Pulmonary artery endothelial cell (primary cell): ENCODE measurements at places on chromosomes 7 and 10. TPM values are rescaled to one million over a fixed set of nuclear protein-coding genes. Genes with fewer than 3 reads are reported as not detected.

DNA sequence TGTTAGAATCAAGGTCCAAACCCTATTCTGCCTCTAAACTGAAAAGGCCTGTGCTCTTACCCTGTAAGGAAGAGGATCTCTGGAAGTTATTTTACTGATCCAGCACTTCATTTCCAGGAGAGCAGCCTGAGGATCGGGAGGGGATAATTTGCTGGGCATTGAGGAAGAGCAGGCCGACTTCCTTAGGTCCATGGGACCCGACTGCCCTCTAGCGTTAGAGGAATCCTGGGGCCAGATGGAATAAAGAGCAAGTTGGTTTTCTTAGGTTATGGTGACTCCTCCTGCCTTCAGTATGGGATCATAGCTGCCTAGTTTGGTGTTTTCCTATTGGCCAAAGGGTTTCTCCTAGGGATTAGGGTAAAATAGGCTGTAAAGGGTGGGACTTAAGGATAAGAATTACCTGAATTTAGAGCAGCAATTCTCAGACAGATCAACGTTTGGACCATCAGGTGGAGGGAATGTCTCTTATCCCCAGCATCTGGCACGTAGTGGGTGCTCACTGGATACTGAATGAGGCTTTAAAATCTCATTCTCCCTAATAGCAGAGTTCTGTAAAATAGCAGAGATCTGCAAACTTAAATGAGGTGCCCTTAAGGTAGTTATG, 40.0 kb upstream of the SORBS1 start:
- peak; percentile 60 for DNase-seq

- DNase-seq: no peak
Measured at GRCh38 chr10:11825796-11826414, 2.7 kb downstream of the PROSER2 start.

- no peak for DNase-seq
Measured at GRCh38 chr7:70063371-70063770, 465.1 kb downstream of the AUTS2 start.

DNA sequence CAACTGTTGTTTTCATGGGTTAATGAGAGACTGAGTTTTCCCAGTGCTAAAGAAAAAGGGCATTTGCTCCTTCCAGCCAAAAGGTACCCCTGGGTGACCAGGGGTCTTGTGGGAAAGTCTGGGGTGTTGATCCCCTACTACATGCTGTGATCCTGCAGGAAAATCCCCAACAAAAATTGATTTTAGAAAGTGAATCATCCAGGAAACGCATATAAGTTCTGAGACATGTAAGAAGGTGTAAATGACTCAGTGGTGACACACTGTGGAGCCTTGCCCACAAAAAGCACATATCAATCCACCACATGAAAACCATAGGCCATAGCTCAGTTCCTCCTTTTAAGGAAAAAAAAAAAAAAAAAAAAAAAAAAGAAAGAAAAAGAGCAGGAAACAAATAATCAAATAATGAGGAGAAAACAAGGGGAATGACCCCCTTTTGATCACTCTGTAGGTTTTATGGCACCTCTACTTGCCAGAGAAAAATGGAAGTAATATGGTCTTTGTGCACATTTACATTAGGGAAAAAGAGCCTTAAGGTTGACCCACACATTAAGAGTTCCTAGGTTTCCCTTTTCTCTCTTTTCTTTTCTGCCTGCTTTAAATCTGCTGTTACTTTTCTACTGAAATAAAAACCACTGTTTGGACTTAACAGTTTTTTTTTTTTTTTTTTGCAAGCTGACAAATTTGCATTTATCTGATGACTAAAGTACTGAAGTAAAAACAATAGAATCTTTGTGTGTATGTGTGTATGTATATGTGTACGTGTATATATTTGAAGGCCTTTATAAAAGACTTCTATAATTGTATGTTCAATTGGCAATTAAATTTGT, 386.0 kb downstream of the KIF20B start:
- no peak for DNase-seq

DNA sequence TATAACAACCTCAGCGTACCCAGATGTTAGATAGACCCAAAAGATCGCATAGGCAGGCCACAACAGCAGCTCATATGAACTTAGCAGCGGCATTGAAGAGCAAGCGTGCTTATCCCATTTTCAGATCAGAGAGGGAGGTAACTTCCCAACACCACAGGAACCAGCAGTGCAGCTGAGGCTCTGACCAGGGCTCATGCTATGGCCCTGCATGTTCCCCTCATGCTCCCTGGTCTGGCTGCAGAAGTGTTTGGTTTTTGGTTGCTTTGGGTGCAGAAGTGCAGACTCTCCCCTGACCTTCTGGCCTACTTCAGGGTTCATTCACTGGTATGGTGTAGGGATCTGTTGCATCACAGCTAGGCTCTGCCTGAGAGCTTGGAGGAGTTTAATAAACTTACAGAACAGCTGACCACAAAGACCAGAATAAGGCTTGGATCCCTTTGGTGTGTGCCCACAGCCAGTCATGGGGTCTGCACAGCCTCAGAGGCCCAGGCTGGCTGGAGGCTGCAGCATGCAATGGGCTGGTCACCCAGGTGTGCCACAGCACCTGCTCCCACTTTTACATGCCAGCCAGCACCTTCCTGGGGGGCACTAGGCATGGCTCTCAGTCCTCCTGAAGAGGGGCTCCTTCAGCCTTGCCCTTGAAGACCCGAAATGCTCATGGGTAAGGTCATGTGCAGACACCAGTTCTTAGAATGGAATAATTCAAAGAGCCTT, 9.1 kb upstream of the CXCL12 start:
- DNase-seq: no peak

DNA sequence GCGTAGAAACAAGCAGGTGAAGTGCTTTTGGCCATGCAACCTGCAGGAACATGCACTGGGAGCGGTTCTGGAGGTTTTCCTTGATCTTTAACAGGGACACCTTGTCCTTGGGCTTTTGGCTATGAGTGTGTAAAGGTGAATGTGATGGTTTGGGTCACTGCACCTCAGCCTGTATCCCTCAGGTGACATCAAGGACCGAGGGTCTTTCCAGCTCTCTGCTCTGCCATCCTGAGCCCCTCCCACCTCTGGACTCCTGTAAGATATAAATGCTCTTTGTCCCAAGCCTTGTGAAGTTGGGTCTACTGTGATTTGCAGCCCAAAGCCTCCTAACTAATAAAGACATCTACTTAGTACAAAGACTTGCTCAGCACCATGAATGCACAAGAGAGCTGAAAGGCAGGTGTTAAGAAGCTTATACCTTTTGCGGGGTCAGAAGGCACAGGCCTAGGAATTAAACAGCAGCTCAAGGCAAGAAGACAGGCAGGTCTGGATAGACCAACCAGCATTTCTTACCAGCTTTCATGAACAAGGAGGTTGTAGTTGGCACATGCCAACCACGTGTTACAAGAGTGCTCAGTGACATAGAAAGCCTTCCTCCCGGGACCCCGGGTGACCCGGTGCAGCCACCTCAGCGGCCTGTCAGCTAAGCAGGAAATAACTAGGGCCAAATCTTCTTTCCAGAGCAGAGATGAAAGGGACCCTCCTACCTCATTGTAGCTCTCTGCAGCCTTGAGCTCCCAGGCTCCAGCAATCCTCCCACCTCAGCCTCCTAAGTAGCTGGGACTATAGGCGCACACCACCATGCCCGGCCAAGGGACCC, 89.9 kb downstream of the CARD11 start:
- DNase-seq: no peak

DNA sequence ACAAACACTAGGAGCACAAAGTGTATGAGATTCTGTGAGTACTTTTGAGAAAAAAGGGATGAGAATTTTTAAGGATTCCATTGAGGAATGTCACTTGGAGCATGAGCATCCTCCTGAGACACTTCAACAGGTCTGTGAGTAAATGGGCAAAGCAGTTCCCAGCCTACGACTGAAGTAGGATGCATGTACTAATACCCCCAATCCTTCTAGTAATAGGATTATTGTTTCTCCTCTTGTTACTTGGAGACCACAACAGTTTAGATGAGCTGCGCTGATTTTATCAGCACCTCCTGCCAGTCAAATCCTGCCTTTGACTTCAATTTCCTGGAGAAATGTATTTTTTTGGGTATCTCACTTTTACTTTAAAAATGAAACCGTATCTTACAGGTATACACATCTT, 820 bp downstream of the BBS9 start:
- DNase-seq: no peak

DNA sequence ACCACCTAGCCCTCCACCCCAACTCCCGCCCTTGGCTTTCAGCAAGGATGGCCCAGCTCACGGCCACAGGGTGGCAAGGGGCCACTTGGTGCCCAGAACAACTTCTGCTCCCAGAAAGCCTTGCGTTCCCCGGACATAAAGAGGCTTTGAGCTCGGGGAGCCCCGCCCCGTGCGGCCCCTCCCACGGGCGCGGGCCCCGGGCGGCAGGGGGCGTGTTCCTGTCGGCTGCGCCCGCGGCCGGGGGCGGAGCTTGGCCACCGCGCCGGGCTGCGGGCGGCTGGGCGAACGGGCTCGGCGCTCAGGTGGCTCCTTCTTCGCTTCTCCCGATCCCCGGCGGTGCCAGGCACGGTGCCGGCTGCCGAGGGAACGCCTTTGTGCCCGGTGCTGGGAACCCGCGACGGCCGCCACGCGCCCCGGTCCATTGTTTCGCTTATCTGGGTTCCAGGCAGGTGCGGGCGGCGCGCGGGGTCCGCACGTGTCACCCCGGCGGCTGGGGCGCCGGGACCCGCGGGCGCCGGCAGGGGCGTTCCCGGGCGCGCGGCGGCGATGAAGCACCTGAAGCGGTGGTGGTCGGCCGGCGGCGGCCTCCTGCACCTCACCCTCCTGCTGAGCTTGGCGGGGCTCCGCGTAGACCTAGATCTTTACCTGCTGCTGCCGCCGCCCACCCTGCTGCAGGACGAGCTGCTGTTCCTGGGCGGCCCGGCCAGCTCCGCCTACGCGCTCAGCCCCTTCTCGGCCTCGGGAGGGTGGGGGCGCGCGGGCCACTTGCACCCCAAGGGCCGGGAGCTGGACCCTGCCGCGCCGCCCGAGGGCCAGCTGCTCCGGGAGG, at the start of gene NFE2L3:
Gene NFE2L3, plus strand, starts transcription at position 246 of the 829 bp plus-strand sequence. Its CDS starts 301 bp downstream, at position 547.
- DNase-seq: no peak

- DNase-seq: no peak
Measured at GRCh38 chr10:3803295-3803926, 18.4 kb upstream of the KLF6 start.

DNA sequence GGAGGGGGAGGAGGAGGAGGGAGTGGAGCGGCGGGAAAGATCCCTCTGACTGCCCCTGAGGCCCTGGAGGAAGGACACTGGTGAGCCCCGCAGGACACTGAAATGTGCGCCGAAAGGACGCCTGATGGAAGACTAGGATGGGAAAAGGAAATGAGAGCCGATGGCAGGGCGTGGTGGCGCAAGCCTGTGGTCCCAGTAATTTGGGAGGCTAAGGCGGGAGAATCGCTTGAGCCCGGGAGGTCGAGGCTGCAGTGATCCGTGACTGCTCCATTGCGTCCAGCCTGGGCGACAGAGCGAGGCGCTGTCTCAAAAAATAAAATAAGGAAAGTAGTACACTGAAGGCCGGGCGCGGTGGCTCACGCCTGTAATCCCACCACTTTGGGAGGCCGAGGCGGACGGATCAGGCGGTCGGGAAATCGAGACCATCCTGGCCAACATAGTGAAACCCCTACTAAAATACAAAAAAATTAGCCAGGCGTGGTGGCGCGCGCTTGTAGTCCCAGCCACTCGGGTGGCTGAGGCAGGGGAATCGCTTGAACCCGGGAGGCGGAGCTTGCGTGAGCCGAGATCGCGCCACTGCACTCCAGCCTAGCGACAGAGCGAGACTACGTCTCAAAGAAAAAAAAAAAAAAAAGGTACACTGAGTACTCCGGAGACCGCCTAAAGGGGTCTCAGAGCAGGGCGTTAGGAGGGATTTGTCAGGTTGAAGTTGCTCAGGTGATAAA, 561 bp upstream of the HNRNPF start:
- DNase-seq: no peak

- DNase-seq: no peak
Measured at GRCh38 chr10:4195213-4195612, 410.2 kb upstream of the KLF6 start.

GRCh38 chr7:4792537-4793126, 17.2 kb downstream of the AP5Z1 start:
- DNase-seq: no peak

DNA sequence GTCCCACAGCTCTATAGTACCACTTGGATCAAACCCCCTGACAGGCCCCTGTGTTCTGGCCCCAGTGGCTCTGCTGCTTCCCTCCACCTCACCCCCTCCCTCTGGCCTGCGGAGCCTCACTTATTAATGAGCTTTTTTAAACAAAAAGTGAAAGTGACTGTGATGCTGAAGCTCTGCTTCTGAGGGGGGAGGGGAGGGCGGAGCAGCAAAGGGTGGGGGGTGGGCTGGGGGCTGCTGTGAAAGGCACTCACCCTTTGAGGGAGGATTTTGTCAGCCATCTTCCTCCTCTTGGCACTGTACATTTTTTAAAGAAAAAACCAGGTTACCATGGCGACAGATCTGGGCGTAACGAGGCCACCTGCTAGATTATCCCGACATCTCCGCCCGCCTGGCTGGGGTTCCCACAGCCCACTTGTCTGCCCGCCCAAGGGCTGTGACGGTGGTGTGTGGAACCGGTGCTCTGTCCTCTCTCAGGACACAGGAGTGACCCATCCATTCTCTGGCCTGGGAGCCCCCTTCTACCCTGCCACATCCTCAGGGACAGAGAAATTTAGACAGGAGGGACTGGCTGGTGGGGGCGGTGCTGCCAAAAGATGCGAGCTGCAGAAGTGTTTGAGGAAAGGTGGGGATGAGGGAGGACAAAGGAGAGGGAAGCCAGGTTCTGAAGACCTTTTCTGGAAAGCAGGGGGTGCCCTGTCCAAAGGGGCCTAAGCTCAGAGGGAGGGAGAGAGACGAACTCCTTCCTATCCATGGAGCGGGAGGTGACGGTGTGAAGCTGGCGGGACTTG, 4.9 kb downstream of the SMARCD3 start:
- DNase-seq: no peak

DNA sequence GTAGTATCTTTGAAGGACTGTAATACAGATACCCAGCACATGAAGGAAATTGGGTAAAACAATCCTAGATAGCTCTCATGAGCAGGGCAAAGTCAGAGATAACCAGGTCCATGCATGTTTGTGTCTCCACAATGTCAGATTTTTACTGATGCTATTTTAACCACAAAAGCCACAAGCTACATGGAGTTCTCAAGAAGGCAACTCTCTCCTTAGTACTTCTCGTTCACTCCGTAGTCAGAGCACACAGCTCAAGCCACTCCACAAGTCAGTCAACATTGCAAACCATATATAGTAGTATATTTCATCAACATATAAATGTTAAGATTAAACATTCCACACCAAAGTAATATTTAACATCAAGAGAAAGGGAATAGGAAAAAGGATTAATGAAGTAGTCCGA, 98.0 kb upstream of the PIK3CG start:
- no peak for DNase-seq

DNA sequence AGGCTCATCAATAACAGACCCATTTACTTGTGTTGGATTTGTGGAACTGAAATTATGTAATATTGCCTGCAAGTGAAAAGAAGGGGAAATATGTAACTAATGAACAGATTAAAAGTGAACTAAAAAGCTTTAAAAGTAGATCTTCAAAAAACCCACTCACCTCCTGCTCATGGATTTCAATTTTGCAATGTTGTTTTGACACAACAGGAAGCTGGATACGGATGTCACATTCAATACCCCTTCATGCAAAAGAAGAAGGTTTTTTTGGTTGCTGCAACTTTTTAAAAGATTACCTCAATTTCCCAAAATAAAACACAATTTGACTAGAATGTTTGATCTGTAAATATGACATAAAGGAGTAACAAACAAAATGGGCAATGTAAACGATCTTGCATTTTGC, 3.3 kb downstream of the MKI67 start:
- DNase-seq: no peak

NXPH1 gene
- total RNA-seq: not detected in 2 replicates

SVOPL gene
- not detected in 2 replicates for total RNA-seq

CALML5 gene
- total RNA-seq: not detected in 2 replicates

CCDC7 gene
- 3.6 and 11.4 TPM in 2 replicates for total RNA-seq

ADRA2A gene
- total RNA-seq: 0.13 and 0.49 TPM in 2 replicates

SAMD9 gene
- 13.3 and 14.0 TPM in 2 replicates for total RNA-seq

LRIT2 gene
- not detected in 2 replicates for total RNA-seq

CAMK1D gene
- total RNA-seq: 0.86 and 3.1 TPM in 2 replicates

PILRA gene
- 0.13 TPM in 1 of 2 replicates, not detected in the other for total RNA-seq
